ENCODE measurements at places on chromosomes 6 and 20.

DNA sequence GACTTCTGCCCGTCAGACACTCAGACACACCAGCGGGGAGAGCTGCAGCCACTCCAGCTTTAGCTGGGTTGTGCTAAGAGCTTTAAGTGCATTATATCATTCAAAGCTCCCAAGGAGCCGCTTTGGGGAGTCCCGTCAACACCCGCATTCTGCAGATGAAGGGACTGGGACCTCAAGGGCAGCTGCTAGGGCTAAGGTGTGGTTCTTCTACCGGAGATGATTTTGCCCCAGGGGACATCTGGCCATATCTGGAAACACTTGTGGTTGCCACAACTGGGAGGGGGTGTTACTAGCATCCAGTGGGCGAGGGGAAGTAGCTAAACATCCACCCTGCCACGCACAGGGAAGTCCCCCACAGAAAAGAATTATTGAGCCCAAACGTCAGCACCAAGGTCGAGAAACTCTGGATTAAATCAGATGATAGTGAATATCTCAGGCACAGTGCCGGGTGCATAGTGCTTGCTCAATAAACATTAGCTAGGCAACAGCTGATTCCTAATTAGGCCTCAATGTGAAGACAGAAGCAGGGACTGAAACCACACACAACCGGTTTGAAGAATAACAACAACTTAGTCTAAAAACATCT lies 29.6 kb downstream of the PMEPA1 start:
- H3K27me3 ChIP-seq = no peaks in the 10 kb centered on the region
- DNase-seq = no peak
- H3K36me3 ChIP-seq = no peaks in the 10 kb centered on the region
- H3K4me3 ChIP-seq = no peak overlapping the region

GRCh38 chr20:34150306-34151000 lies 38.4 kb upstream of the EIF2S2 start:
- no peak for DNase-seq
- H3K36me3 ChIP-seq = no peaks in the 10 kb centered on the region
- H3K27me3 ChIP-seq = no peaks in the 10 kb centered on the region
- H3K4me1 ChIP-seq = no peaks in the 10 kb centered on the region
- H3K27ac ChIP-seq = no peak overlapping the region
- no peak overlapping the region for H3K4me3 ChIP-seq

DNA sequence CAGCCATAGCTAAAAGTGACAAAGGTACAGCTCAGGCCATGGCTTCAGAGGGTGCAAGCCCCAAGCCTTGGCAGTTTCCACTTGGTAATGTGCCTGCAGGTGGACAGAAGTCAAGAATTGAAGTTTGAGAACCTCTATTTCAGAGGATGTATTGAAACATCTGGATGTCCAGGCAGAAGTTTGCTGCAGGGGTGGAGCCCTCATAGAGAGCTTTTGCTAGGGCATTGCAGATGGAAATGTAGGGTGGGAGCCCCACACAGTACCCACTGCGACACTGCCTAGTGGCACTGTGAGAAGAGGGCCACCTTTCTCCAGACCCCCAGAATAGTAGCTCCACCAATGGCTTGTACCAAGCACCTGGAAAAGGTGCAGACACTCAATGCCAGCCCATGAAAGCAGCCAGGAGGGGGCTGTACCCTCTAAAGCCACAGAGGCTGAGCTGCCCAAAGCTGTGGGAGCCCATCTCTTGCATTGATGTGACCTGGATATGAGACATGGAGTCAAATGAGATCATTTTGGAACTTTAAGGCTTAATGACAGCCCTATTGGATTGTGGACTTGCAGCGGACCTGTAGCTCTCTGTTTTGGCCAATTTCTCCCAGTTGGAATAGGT lies 1299.4 kb upstream of the MAP3K7 start:
- no peaks in the 10 kb centered on the region for H3K27me3 ChIP-seq
- H3K27ac ChIP-seq = no peak overlapping the region
- no peak for DNase-seq
- no peaks in the 10 kb centered on the region for H3K4me1 ChIP-seq

DNA sequence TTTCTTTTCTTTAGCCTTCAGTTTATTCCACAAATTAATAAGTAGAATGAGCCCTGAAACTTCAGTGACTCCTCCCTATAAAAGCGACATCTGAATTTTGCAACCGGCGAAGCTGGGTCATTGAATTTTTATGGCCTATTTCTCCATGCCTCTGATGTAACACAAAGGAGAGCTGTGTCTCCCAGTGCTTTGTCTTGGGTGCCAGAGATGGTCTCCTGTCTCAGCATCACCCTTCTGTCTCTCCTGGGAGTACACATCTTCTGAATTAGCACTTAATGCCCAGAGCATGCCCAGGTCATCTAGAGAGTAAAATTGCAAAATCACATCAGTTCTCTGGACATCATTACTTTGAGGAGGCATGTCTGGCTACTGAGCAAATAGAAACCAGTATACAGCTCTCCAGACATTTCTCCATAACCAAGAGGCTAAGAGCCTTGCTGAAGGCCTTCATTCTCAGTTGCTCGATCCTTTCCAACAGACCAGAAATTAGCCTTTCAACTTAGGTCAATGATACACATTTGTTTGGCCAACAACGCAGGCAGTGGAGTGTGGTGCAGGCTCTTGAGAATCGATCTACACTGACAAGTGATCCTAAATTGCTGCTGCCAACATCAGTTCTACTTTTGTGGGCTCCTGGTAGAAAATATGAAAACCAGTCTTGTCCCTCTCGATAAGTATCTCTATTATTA lies 176.0 kb upstream of the FOXQ1 start:
- no peaks in the 10 kb centered on the region for H3K4me1 ChIP-seq
- no peak for DNase-seq
- H3K36me3 ChIP-seq = no peaks in the 10 kb centered on the region
- H3K4me3 ChIP-seq = no peak overlapping the region
- no peak overlapping the region for H3K27ac ChIP-seq

DNA sequence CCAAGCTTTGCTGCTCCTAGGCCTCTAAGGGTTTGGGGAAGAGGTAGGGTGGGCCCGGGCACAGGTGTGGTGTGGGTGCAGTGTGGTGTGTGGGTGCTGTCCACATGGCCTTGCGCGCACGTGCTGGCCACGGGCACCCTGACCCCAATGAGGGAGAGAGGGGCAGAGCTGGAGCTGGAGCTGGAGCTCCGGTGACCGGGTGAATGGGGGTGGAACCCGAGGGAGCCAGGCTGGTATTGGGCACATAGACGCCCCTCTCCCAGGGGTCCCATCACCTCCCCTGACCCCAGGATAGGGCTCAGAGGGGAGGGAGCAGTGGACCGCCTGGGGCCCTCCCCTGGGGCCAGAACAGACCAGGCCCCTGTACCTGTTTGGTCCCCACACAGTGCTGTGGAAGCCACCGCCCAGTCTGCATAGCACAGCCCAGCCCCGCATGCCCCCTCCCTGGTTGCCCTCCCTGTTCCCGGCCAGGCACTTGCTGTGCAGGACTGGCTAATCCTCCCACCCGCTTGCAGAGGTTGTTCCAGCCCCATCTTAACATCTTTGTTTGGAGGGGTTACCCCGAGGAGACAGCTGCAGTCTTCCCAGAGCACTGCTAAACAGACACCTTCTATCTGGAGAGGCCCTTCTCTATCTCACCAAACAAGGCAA lies 984 bp downstream of the ADAM33 start:
- DNase-seq = no peak
- no peak overlapping the region for H3K4me3 ChIP-seq
- H3K27me3 ChIP-seq = peaks cover 11% of the 10 kb centered on the region
- H3K36me3 ChIP-seq = no peaks in the 10 kb centered on the region

DNA sequence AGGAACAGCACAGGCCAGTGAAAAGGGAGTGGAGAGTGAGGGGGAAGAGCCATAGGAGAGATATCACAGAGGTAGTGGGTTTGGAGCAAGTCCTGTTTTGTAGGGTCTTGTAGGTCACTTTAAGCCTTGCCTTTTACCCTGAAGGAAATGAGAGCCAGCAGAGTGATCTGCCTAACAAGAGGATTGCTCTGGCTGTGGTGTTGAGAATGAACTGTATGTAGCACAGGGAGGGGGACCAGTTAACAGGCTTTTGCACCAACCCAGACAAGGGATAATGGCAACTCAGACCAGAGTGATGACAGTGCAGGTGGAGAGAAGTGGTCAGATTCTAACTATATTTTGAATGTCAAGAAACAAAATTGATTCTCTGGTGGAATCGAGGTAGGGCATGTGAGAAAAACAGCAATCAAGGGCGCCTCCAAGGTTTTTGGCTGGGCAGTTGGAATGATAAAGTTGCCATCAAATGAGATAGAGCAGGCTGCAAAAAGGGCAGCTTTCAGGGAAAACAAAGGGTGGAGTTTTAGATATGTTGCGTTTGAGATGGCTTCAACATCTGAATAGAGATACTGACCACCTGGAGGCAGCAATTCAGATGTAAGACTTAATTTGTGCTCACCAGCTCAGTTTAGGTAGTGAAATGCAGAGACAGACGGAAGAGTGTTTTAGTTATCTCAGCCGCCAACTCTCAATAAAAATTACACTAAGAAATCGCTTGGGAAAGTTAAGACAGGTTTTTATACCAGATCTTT lies 134.4 kb upstream of the BTBD3 start:
- H3K4me3 ChIP-seq = no peak overlapping the region
- H3K27me3 ChIP-seq = no peaks in the 10 kb centered on the region
- H3K27ac ChIP-seq = no peak overlapping the region
- no peaks in the 10 kb centered on the region for H3K36me3 ChIP-seq

DNA sequence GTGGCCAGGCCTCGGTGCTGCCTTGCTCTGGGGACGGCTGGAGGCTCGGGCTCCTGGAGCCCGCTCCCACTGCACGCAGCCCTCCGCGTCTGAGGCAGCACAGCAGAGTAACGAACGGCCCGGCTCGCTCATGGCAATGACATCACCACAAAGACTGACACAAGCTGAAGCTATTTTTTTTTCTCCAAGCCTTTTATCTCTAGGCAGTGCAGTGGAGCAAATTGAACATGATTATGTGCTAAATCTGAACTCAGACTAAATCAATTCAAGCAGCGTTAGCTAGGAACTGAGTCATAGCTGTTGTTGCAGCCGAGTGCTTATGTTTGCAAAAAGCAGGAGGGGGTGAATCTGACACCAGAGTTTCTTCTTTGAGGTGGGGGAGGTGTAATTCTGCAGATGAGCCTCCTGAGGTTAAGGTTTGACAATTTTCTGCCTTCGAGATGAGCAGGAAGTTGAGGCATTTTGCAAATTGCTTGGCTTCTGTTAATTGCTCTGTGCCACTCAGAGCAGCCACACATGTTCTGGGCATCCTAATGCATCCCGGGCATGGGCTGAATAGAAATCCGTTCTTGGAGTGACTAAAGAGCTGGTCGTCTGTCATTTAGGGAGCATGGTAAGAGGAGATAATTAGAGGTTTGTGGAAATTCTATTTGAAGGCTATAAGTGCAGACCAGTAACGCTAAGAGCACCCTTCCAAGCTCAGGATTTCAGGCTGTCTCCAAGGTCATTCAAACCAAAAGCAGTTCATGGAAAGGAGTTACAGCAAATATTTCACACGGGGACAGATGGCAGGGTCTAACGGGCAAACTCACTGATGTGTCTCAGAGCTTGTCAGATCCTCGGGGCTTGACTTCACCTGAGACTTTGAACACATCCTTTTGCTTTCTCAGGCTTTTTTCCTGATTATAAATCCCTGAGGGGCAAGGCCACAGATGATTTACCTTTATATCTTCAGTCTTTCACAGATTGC lies 155.1 kb upstream of the ENPP5 start:
- no peak for DNase-seq
- no peak overlapping the region for H3K27ac ChIP-seq
- no peaks in the 10 kb centered on the region for H3K27me3 ChIP-seq
- no peak overlapping the region for H3K4me3 ChIP-seq
- no peaks in the 10 kb centered on the region for H3K36me3 ChIP-seq
